ENCODE measurements at places on chromosomes 16 and 17.

DNA sequence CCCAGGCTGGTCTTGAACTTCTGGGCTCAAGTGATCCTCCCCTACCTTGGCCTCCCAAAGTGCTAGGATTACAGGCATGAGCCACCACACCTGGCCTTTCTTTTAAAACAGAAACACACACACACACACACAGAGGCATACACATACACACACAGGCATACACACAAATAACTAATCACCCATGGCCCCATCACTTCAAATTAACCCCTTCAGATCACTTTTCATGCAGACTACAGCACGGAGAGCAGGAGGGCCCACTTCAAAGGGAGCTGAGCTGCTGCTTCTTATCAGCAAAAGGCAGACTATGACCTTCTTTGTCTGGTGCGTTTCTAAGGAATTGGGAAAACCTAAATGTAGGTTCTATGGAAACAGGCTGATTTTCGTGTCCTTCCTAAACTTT is 1.9 kb downstream of the CLCN7 start:
- no peak for DNase-seq

- DNase-seq = no peak
Measured at GRCh38 chr17:76296186-76296585, 11.9 kb downstream of the QRICH2 start.

- no peak for DNase-seq
Measured at GRCh38 chr17:47928415-47928814, 13.0 kb upstream of the PNPO start.

DNA sequence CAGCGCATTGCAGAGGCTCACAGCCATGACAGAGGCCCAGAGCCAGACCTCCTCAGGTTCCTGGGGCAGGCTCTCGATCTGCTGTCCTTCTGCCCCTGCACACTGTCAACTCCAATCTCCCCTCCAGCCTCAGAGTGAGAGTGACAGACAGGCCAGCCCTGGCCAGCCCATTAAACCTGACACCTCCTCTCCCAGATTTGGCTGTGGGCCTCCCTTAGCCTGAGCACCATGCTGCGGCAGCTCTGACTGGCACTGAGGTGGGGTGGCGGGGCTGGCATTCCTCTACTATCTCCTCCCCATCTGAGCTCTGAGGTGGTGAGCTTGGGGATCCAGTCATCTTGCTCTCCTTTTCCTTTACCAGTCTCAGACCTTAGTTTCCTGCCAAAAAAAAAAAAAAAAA is 15.5 kb upstream of the C1QL1 start:
- DNase-seq = no peak

- DNase-seq = no peak
Measured at GRCh38 chr16:15907863-15908478, 19.6 kb upstream of the CEP20 start.
